Right cardiac atrium (tissue), 5 donors: ENCODE measurements at places on chromosomes 11 and 22.

DNA sequence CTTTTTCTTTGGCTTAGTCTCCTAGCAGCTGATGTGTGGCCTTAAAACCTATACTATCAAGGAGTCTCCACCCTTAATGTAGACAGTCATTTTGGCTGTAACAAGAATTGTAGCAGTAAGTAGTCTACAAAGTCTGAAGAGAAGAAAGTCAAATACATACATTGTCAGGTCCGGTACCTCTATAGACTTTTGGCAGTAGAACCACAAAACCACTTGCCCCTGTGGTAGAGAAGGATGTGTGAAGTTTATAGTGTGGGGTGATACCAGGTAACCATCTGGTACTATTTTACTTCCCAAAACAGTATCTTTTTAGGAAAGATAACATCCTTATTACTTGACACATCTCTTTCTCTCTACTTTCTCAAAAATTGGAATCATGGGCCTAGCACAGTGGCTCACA lies 15.1 kb downstream of the ATG13 start:
- no peak for DNase-seq

- DNase-seq, result no peak
Measured at GRCh38 chr11:67675058-67675747, 780 bp upstream of the ALDH3B2 start.

GRCh38 chr11:3016861-3017260 lies 24.7 kb upstream of the NAP1L4 start:
- DNase-seq, result no peak

- DNase-seq, result no peak
Measured at GRCh38 chr11:16813126-16813525, 74.7 kb downstream of the C11orf58 start.

DNA sequence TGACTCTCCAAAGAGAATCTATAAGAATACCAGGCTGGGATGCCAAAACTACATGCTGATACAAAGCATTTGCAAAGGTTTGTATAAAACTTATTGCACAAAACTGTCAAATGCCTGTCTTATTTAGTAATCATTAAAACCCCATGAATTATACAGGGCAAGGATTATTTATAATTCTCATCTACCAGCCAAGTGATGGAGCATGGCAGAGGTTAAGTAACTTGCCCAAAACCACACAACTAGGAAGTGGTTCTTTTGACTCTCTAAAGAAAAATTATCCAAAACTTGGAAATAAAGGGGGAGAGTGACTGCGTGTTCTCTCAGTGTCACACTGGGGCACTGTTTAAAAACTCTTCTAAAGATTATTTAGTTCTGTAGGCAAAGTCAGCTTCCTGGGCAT lies 17.4 kb upstream of the CLMP start:
- DNase-seq, result no peak

GRCh38 chr22:43734370-43735150 lies 77.5 kb downstream of the EFCAB6 start:
- no peak for DNase-seq

DNA sequence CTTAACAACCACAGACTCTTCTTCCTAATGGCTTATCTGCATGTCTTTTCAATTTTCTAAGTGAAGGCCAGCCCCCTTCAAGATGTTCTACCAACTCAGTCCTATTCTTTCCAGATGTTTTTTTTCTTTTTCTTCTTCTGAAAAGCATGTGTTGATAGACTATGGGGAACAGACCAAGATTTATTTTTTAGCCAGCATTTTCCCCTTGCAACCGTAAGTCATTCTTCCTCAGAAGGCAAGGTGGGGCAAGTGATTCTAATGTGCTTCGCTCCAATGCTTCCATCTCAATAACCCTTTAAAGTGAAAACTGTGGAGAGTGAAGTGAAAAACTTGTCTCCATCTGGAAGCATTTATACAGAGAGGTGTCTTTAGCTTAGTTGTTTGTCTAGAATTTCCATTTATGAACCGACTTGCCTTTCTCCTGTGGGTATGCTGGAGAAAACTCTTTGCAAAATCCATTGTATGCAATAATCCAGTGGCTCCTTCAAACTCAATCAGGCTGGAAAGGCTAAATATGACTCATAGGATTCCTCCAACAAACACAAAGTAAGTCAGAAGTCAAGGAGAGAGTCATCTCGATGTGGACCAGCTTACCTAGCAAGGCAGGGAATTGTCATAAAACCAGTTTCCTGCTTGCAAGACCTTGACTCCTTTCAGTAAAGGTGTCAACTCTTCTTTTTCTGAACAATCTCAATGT lies 83.7 kb downstream of the MAML2 start:
- no peak for DNase-seq
